AML-193 (cell line): ENCODE measurements at places on chromosomes 7 and 10.

GRCh38 chr10:43390759-43391158 lies 18.2 kb downstream of the HNRNPF start:
- DNase-seq: no peak

DNA sequence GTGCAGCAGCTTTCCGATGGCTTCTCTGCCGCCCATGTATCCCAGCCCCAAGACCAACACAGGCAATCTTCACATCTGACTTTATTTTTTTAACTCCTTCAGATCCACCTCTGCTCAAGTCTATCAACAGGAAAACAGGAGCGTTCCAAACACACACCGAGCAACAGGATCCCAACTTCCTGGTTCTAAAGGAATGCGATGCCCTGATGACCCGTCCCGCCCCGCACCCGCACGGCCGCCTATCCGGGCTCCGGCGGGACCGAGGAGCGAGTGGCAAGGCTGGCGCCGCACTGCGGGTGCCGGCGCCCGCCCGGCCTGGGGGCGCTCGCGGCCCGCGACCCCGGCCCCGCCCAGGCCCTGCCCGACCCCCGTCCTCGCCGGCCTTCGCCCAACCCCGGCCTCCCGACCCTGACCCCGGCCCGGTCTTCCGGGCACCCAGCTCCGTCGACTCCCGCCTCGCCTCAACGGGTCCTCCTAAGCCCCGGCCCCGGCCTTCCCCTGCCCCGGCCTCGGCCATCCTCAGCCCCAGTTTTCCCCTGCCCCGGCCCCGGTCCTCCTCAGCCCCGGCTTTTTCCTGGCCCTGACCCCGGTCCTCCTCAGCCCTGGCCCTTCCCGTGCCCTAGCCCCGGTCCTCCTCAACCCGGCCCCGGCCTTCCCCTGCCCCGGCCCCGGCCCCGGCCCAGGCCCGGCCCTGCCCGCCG lies 730 bp downstream of the LARP4B start:
- no peak for DNase-seq

DNA sequence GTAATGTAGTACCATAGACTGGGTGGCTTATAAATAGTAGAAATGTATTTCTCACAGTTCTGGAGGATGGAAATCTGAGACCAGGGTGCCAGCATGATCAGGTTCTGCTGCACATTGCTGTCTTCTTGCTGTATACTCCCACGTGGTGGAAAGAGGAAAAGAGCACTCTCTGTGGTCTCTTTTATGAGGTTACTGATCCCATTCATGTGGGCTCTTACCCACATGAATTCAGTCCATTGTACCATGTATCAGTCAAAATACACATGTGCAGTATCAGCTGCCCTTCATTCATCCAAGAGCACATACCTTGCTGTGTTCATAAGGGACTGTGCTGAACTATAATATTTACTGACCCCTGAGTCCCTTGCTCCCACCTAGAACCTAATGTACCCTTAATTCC lies 17.1 kb downstream of the PNLIPRP2 start:
- DNase-seq: no peak

DNA sequence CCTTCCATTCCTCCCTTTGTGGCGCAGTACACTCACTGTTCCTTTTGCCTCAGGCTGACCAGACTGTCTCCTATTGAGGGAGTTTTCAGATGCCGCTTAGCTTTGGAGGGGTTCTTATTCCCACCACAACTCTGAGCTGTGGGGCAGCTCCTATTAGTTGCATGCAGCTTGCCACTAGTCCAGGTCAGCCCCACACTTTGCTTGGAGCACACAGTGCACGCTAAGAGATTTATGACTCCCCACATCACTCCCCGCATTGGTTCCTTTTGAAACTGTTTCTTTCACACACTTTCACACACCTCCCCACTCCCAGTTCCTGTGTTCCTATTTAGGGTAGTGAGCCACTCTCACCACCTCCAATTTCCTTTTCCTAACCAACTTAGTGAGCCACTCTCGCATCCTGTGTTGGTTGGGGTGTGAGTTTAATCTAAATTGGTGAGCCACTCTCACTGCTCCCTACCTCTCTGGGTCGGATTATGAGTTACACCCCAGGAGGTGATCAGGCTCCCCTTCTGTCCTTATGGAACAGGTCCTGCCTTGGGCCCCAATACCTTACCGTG lies 10.4 kb upstream of the ZNF485 start:
- DNase-seq: no peak

DNA sequence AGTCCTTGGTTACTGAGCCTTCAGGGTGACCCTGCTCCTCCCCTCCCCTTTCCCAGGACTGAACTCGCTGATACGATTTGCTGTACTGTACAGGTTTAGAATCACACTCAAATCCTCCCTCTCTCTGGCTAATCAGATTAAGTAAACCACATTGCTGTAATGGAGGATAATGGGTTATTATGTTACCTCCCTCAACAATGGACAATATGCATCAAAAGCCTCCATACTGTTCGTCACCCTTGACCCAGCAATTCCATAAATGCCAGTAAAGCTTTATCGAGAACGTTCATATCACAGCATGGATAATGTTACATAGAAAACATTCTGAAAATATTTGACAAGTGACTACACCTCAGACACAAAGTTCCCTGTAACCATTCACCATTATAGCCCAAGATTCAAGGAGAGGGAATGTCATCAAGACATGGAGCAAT lies 61.7 kb downstream of the FAM107B start:
- DNase-seq: no peak
